Left renal cortex interstitium (tissue), 4 donors: ENCODE measurements at places on chromosomes 11 and 22. TPM values are rescaled to one million over a fixed set of nuclear protein-coding genes. Genes with fewer than 3 reads are reported as not detected.

DNA sequence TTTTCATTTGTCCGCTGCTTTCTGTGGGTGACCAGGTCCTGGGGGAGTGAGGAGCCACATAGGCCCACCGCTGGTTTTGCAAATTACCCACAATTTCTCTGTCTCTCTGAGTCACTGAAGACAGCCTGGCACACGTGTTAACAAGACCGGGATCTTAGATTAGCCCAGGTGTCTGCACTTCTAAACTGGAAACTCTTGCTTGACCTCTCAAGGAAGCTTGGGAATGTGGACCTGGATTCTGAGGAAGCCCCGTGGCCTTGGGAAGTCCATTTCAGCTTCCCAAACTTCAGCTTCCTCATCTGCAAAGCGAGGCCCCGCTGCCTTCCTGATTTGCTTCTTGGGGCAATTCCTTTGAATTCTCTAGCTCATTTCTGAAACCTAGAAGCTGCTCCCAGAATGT is 119.9 kb downstream of the KIAA1671 start:
- no peak for DNase-seq

GRCh38 chr11:85685820-85686459 is at the start of gene CCDC89:
CCDC89 (minus strand) TSS chr11:85686195; CDS start chr11:85686130, 65 bp downstream.
- DNase-seq, result peak; percentile 89

Gene ACRV1
- 0.55 TPM for polyA plus RNA-seq

DNA sequence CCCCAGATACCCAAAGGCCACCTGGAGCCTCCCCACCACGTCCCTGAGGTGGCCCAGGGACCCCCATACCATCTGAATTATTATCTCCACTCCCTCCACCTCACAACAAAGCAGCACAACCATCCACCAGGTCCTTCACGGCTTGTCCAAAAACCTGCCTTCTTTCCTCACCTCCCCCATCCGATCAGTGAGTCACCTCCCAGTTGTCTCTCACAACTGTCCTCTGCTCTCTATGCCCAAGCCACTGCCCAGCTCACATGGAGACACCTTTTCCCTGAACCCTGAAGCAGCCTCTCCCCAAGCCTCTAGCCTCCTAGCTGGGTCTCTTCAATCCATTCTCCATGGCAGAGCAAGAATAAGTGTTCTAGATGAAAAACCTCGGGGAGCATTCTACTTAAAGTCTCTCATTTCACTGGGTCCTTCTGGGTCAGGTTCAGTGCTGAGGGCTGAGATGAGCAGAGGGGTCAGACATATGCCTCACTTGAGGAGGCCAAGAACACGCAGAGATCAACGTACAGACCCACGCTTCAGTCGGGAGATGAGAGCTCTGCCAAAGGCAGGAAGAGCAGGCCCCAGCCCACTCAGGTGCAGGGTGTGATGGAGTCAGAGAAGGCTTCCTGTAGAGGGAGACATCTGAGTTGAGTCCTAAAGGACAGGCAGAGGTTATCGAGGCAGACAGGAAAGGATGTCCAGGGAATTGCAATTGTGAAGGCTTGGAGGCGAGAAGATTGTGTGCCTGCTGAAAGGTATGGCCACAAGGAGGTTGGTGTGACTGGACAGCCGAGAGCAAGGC is 74.7 kb downstream of the PDE2A start:
- DNase-seq, result no peak
